IMR-90 (cell line): ENCODE measurements at places on chromosomes 7 and 10. TPM values are rescaled to one million over a fixed set of nuclear protein-coding genes. Genes with fewer than 3 reads are reported as not detected.

MACROH2A2 gene
- polyA plus RNA-seq = 14.5 and 16.1 TPM in 2 replicates

GRCh38 chr7:90225181-90225580 lies 13.6 kb downstream of the STEAP2 start:
- DNase-seq = no peak

DNA sequence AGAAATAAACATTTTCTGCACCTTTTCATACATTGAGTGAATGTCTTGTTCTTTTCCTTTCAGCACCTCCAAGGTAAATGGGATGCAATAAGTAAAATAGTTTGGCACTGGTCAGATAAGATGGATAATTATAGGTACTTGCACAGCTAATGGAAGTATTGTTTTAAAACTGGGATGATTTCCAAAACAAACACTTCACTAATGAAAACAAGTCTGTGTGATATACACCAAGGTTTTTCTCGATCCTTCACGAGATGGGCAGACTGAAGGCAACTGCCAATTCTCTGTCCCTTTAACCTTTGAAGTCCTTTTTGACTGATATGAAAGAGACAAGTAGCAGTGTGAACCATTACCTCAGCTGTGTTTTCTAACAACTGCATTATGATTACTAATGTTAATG lies 423.8 kb downstream of the GFRA1 start:
- DNase-seq = no peak

- DNase-seq = no peak
Observed at GRCh38 chr7:87445897-87446296, 29.6 kb downstream of the ABCB4 start.

DNA sequence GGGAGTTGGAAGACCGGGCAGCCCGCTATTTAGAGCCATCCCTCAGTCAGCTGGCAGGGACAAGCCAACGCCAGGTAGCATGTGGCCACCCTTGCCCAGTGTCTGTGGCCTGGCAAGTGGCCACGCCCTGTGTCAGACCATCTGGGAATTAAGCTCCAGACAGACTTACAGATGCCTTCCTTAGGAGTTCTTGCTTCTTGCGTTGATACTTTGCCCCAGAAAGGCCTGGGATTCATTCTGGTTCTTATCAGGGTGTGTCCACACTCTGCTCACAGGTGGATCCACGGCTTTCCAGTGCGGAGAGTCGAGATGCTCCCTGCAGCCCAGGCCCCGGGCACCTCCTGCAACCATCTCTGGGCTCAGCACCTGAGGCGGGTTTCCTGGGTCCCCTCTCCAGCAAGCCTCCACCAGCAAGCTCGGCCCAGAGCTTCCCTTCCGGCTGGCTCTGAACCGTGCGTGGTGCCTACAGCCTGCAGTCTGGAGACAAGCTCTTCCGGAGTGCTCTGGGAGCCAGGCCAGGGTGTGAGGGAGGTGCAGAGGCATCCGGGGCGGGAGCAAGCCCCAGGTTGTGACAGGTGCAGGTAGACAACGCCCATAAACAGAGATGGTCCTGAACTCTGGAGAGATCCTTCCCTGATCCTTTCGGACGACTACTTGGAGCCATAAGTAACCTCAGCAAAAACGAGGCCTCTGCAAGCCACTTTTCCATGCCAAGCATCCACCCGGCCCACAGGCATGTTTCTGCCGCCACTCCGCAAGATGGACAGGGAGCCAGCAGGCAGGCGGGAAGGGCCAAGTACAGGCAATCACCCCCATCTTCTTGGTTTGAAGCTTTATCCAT lies 32.3 kb upstream of the PPIF start:
- no peak for DNase-seq
